ENCODE measurements at places on chromosomes 5 and 9. TPM values are rescaled to one million over a fixed set of nuclear protein-coding genes. Genes with fewer than 3 reads are reported as not detected.

Gene CRB2
- not detected for total RNA-seq

GRCh38 chr5:136028782-136029742 lies at the start of gene TGFBI:
Gene TGFBI (plus strand): TSS chr5:136028988. CDS start chr5:136029056, 68 bp downstream.
- no peak for DNase-seq
- peak within 1 kb of the TSS; percentile 7 for H3K27ac ChIP-seq
- peaks cover 8% of the 10 kb centered on the region for H3K36me3 ChIP-seq
- no peaks in the 10 kb centered on the region for H3K27me3 ChIP-seq
- H3K4me1 ChIP-seq: peaks cover 94% of the 10 kb centered on the region

DNA sequence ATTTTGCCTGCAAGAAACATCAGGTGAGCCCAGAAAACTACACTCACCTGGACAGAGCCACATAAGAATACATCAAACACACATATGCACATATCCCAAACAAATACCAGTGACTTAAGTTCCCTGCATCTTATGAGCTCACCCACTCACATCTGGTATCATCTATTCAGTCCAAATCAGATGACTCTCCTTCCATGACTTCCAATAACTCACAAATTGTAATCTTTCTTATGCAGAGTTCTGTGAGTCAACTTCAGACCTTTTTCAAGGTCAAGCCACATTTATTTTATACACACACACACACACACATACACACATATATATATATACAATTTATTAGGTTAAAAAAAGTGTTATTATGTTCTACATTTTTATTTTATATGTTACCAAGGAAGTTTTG lies 1711.9 kb upstream of the CDH9 start:
- H3K27me3 ChIP-seq: peaks cover 2% of the 10 kb centered on the region
- no peaks in the 10 kb centered on the region for H3K36me3 ChIP-seq
- no peak overlapping the region for H3K4me3 ChIP-seq
- H3K4me1 ChIP-seq: no peaks in the 10 kb centered on the region
- DNase-seq: no peak

- no peak overlapping the region for H3K4me3 ChIP-seq
- H3K36me3 ChIP-seq: peaks cover 26% of the 10 kb centered on the region
- no peaks in the 10 kb centered on the region for H3K27me3 ChIP-seq
- DNase-seq: no peak
- H3K27ac ChIP-seq: no peak overlapping the region
- peaks cover 10% of the 10 kb centered on the region for H3K4me1 ChIP-seq
Observed at GRCh38 chr5:83547161-83547560, 75.6 kb downstream of the VCAN start.

GRCh38 chr9:100294341-100294740 lies 58.4 kb downstream of the TEX10 start:
- DNase-seq: no peak
- H3K27me3 ChIP-seq: no peaks in the 10 kb centered on the region
- H3K36me3 ChIP-seq: peaks cover 24% of the 10 kb centered on the region

GRCh38 chr5:124538191-124538590 lies 208.2 kb downstream of the ZNF608 start:
- no peaks in the 10 kb centered on the region for H3K27me3 ChIP-seq
- no peak for DNase-seq
- no peaks in the 10 kb centered on the region for H3K36me3 ChIP-seq
- H3K4me3 ChIP-seq: no peak overlapping the region
- peaks cover 8% of the 10 kb centered on the region for H3K4me1 ChIP-seq
- no peak overlapping the region for H3K27ac ChIP-seq

GRCh38 chr9:127968042-127968441 lies 12.7 kb downstream of the EEIG1 start:
- no peaks in the 10 kb centered on the region for H3K27me3 ChIP-seq
- H3K36me3 ChIP-seq: no peaks in the 10 kb centered on the region
- H3K27ac ChIP-seq: peak overlapping the region; percentile 98

DNA sequence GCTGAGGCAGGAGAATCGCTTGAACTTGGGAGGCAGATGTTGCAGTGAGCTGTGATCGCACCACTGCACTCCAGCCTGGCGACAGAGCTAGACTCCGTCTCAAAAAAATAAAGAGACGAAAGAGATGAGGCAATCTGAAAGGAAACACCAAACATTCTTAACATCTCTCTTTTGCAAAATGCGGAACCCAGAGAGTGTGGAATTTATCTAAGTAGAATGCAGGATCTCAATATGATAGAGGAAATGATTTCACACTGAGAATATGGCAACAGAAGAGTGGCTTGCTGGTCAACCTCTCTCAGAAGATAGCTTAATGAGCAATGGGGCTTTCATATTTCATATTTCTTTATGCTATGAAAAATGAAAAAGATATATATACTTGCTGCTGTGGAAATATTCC lies 33.4 kb upstream of the PCA3 start:
- no peaks in the 10 kb centered on the region for H3K4me1 ChIP-seq
- H3K4me3 ChIP-seq: no peak overlapping the region
- no peaks in the 10 kb centered on the region for H3K36me3 ChIP-seq
- no peak for DNase-seq
- H3K27me3 ChIP-seq: peaks cover 18% of the 10 kb centered on the region
- H3K27ac ChIP-seq: no peak overlapping the region

DNA sequence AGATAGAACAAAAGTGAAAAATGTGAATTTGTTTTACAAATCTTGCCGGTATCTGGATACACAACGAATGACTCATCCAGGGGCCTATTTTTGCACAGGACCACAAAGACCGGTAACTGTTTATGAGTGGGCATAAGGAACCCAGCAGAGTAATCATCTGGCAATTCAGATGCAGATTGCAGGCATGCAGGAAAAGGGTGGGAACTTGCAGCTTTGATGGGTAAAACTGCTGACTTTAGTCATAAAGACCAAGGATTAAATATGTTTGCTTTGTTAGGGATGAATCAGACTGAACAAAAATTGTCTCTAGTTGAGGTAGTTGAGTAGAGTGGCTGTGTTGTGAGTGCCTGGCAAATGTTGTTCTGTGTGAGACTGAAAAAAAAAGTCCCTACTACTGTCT lies 309.6 kb upstream of the CCNH start:
- no peak overlapping the region for H3K4me3 ChIP-seq
- H3K4me1 ChIP-seq: no peaks in the 10 kb centered on the region

DNA sequence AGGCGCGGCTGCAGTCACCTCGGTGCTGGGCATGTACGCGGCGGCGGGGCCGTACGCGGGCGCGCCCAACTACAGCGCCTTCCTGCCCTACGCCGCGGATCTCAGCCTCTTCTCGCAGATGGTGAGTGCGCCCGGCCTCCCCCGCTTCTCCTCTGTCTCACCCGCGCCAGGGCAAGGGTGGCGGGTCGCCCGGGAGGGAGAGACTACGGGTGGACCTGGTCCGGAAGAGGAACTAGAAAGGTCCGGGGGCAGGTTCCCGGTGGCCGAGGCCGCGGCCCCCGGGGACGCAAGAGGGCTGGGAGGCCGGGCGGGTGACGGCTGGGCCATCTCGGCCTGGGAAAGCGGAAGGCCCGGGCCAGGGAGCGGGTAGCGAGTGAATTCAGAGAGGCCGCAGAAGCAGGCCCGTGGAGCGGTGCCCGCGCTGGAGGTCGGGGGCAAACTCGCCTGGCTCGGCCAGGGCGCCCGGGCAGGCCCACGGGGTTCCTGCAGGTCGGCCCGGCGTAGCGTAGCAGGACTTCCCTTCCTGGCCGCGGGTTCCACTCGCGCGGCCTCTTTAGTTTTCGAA lies 711 bp downstream of the IRX1 start:
- H3K27me3 ChIP-seq: peaks cover 37% of the 10 kb centered on the region
- H3K27ac ChIP-seq: peak overlapping the region; percentile 76
- no peak for DNase-seq
- H3K4me3 ChIP-seq: peak overlapping the region; percentile 72
- H3K4me1 ChIP-seq: peaks cover 24% of the 10 kb centered on the region
- peaks cover 4% of the 10 kb centered on the region for H3K36me3 ChIP-seq

Gene C5orf15
- total RNA-seq: 44.4 TPM

GRCh38 chr5:147743678-147744374 lies 38.7 kb downstream of the JAKMIP2 start:
- DNase-seq: no peak
- no peak overlapping the region for H3K27ac ChIP-seq
- H3K4me1 ChIP-seq: peaks cover 20% of the 10 kb centered on the region
- no peaks in the 10 kb centered on the region for H3K36me3 ChIP-seq
- no peaks in the 10 kb centered on the region for H3K27me3 ChIP-seq
